Stimulated activated CD4-positive, alpha-beta T cell treated with anti-CD3 and anti-CD28 coated beads, Interleukin-4, amount 100 ng/mL, for 1 hour (primary cell): ENCODE measurements at places on chromosomes 1 and 21.

- DNase-seq, result no peak
Measured at GRCh38 chr1:40042341-40042740, 1.8 kb downstream of the CAP1 start.

GRCh38 chr1:91754348-91754747 is 131.6 kb downstream of the TGFBR3 start:
- DNase-seq, result peak; percentile 30

- DNase-seq, result no peak
Measured at GRCh38 chr1:43547538-43548072, 16.9 kb downstream of the PTPRF start.

GRCh38 chr1:62210960-62211359 is 16.3 kb downstream of the L1TD1 start:
- no peak for DNase-seq

- DNase-seq, result peak; percentile 21
Measured at GRCh38 chr1:23791516-23792047, 637 bp downstream of the LYPLA2 start.

- no peak for DNase-seq
Measured at GRCh38 chr1:183039985-183040447, 16.8 kb downstream of the LAMC1 start.

- no peak for DNase-seq
Measured at GRCh38 chr1:211336161-211336560, 9.5 kb downstream of the TRAF5 start.

DNA sequence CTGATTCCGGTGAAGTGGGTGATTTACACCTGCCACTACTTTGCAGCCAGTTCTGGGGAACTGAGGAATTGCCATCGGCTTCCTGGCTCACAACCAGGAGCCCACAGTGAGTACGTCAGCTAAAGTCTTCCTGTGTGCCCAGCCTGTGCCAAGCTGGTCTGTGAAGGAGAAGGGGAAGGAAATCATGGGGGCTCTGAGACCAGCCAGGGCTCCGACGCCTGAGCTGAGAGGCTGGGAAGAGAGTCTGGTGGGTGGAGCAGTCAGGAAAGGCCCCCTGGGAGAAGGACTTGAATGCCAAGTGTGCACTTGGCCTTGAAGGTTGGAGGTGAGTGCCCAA is 1.2 kb downstream of the LURAP1 start:
- DNase-seq, result no peak

DNA sequence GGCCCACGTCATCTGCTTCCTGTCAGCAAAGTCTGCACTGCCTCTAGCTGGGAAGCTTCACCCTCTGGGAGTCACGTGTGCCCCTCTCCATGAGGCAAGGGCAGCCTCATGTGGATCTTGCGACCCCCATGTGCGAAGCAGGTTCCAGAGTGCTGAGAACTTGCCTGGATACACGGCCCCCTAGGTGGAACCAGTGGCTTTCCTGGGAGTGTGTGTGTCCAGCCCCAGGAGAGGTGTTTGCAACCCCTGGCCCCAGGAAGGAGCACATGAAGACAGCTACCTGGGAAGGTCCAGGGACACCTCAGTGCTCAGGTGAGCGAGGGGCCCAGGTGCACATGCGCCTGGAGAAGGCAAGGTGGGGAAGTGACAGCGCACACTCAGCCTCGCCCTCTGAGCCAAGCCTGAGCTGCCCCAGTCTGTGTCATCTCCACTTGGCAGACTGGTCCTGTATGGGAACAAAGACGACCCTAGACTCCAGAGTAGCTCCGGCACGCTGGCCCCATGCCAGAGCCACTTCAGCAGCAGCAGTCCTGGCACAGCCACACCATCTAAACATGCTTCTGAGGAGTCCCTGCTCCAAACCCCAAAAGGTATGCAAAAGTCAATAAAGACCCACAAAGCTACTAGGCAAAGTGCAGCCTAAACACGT is 8.9 kb downstream of the LSS start:
- DNase-seq, result no peak

GRCh38 chr21:35563885-35564451 is 496.4 kb downstream of the SETD4 start:
- DNase-seq, result no peak

- DNase-seq, result no peak
Measured at GRCh38 chr1:216224233-216224632, 199.0 kb downstream of the USH2A start.

DNA sequence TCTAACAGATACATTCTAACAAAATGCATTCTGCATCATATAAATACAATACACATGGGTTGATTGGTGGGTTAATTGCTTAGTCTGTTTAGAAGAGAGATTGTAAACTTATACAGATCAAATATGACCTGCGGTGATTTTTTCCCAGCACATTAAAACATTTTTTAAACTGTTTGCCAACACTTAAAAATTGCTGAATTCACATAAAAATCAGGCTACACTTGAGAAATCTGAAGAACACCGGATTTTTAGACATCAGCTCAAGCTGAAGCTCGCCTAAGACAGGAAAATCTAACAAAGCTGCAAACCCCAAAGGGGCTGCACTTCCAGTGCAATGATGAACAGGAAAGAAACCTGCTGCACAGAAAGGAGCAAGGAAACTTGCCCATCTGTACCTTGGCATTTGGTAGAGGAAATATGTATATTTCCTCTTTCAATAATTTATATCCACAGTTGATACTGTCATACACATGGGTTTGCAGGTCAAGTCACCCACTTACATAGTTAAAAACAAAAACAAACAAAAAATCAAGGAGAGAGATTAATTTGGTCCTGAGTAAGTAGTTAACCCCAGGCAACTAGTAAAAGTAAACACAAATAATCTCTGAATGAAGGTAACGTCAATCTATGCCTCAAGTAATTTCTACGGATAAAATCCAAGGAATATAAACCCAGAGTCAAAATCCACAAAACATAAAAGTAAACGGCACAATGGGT is 30.4 kb upstream of the JAK1 start:
- DNase-seq, result no peak

DNA sequence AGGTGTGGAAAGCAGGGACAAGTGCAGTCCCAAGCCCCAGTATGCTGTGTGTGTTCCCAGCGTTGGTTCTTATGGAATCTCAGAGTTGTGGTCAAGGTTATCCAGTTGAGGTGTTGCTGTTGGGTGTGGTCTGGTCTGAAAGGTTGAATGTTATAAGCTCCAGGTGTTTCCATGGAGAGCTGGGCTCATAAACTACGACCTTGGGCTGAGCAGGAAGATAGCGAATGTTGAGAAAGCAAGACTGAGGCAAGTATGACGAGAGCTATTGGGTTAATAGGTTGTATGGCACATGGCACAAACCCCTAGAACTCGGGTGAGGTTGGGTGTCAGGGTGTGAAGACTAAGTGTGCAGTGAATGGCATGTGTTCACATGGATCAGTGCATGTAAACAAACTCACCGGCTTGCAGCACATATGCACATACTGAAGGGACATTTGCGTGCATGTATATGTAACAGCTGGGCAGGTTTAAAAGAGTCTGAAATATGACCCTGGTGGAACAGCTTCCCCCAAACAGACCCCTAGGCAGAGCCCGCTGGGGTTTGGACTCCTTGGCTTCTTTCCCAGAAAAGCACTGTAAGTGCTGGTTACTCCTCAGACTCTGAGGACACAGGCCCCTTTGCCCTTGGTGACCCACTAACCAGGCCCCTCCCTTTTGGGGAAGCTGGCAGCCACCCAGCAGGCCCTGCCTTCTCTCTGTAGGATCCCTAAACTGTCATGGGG is 117.5 kb downstream of the NAV1 start:
- DNase-seq, result no peak

DNA sequence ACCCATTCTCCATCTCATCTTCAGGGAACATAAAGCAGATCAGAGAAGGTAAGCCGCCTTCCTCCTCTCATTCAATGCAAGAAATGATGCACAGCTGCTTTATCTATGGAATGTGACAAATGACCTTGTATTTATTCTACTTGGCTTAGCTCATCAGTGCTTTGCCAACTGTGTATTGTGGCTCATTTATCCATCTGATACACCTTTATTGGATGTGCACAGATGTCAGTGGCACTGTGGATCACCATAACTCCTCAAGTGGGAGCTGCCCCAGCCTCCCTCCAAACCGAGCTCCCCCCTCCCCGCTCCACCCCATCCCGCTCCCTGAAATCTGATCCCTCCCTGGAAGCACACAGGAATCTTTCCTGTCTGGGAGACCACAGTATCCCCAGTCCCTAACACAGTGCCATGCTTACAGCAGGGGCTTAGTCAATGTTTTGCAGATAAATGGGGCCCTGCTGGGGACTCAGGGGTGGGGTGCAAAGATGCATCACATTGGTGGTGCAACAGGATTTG is 156.0 kb upstream of the RAB4A start:
- DNase-seq, result no peak

- DNase-seq, result no peak
Measured at GRCh38 chr1:171180670-171181069, 4.4 kb upstream of the FMO2 start.

DNA sequence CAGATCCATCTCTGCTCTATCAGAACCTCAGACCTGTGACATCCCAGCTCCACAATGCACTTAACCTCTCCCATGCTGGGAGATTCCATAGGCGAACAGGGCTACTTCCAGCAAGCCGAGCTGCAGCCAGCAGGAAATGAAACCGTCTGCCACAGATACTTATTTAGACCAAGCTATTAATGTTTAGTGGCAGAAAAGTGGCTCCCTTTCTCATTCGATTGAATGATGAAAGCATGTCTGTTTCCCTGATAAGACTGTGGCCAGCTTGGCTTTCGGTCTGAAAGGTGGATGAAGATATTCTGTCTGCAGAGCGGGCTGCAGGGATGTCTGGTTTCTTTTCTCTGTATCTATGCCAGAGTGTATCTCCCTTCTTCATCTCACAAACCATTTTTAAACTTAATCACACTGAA is 146.4 kb downstream of the GREM2 start:
- DNase-seq, result no peak

DNA sequence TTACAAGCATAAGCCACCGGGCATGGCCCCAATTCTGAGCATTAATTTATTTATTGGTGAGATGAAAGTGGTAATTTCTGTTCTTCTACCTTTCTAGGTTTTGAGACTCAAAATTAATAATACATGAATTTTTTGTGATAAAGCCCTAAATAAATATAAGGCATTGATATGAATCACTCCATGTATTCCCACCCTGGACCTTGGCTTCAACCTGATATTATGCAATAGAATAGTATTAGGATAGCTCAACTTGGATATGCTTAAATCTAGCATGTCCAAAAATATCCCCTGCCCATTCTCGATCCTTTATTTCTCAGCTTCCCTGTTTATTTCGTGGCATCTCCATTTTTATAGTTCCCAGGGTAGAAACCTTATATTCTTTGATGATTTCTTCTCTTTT is 2.5 kb downstream of the AGL start:
- no peak for DNase-seq

DNA sequence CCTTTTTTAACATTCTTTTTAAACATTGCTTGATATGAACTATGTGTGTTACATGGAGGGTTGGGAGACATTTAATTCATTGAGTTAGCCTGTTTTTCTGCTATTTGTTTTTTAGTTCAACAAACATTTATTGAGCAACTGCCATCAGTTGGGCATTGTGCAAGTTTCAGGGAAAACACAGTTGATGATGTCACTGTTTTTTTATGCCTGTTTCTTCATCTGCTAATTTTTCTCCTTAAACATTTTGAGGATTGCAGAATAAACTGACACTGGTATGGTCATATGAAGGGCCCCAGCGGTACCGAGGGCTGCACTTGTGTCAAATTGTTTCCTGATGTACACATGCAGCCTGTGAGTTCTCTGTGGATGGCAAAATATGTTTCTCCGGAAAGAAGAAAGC is 253.0 kb downstream of the FGGY start:
- DNase-seq, result no peak

GRCh38 chr1:4220362-4220761 is 320.3 kb upstream of the C1orf174 start:
- no peak for DNase-seq

- no peak for DNase-seq
Measured at GRCh38 chr21:33522953-33523349, 19.0 kb downstream of the GART start.

GRCh38 chr1:46797696-46798470 is 963 bp upstream of the CYP4B1 start:
- no peak for DNase-seq

DNA sequence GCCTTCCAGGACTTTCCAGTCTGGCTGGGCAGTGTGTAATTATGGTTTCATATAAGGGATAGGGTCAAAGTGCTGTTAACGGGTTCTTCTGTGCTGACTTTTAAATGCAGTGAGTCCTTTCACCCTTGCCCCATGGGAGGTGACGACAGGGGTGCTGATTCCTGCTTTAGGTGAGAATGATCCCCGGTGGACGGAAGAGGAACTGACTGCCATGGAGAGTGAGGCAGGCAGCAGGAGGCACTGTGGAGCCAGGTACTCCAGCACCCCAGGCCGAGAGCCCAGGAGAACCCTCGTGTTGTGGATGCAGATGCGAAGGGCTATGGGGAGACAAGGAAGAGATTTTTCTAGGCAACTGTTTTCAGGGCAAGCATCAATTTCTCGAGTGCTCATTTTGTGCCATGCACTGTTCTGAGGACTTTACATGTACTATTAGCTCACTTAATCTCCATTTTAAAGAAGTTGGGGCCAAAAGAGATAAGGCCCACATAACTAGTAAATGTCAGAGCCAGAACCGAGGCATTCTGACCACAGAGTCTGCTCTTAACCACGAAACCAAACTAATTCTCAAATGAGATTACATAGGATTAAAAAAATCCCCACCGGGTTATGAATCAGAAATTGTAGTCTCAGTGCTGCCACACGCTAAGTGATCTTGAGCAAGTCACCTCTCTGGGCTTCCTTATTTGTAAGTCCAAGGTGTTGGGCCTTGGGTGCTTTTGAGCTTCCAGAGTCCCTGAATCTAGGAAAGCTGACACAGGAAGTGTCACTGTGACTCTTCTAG is 28.2 kb downstream of the STPG1 start:
- peak; percentile 34 for DNase-seq

GRCh38 chr1:31811605-31812004 is 4.2 kb downstream of the SPOCD1 start:
- DNase-seq, result no peak

DNA sequence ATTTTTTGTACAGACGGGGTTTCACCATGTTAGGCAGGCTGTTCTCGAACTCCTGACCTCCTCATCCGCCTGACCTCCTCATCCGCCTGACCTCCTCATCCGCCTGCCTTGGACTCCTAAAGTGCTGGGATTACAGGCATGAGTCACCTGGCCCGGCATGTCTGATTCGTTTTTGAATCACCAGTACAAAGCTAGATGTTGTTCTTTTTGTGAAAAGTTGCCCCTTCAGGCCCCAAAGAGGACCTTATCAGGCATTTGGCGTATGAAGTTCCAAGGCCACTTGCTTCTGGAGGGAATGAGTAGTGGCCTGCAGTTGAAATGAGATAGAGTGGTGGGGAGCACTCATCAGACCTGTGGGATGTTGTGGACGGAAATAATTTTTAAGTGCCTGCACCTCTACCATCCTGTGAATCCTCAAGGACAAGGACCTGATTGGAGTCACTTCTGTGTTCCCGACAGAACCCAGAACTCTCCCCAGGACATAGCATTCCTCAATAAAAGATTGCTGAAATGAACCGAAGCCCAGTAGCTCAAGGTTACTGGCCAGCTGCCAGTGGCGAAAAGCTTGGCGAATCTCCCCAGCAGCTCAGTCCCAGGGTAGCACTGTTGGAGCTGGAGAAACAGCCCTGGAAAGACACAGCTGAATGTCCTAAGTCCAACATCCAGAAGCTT is 50.1 kb downstream of the NDUFS5 start:
- DNase-seq, result no peak
